ENCODE measurements at places on chromosomes 6 and 20.

GRCh38 chr6:139580592-139581484, 206.4 kb upstream of the CITED2 start:
- no peak for DNase-seq

- no peak for DNase-seq
Measured at GRCh38 chr6:53528107-53528506, 16.8 kb downstream of the GCLC start.

DNA sequence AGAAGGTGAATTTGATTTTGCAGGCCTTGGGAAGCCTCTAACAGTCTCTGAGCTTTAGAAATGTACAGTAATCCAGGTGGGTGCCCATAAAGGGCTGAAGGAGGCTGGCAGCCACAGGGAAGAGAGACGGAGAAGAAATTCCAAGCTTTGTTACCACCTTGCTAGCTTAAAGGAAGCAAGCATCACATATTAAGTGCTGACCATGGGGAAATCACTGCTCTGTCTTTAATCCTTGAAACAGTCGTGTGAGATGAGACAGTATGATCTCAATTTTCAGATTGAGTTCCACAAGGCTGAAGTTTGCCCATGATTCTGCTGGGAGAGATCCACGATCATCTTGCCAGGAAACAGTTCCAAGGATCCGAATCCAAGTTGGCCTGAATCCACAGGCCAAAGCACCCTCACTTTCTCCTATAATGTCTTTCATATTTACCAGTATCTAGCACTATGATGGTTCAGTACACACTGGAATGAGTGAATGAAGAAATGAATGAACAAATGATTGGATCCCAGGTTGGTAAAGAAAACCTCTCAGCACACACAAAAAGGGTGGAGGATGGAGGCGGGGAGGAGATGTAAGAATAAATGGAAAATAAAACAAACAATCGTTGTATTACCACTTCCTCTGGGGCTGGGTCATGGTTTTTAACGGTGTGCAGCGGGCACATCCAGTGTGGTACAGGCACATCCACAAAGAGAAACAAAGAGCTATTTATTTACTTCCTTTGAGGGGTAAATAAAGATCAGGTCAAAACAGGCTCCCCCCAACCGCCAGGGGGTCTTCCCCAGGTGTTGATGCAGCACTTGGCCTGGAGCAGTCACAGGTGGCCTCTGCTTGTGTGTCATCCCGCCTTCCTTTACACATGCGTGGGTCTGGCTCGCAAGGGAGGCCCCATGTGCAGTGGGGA, 28.2 kb upstream of the TAF8 start:
- DNase-seq, result no peak

DNA sequence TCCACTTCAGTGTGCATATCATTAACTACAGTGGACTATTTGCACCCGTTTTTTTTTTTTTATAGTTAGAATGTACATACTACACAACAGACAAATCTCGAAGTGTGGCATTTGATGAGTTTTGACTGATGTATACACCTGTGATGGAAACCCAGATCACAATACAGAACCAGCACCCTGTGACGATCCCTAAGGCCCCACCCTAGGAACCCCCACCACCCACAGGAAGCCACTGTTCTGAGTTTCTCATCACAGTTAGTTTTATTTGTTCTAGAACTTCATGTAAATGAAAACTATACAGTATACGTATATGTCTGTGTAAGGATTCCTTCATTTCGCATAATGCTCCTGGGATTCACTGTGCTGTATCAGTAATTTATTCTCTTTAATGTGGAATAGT, 102.8 kb downstream of the IRF4 start:
- no peak for DNase-seq

- no peak for DNase-seq
Measured at GRCh38 chr6:113843500-113844073, 13.6 kb upstream of the MARCKS start.

GRCh38 chr6:11200356-11200755, 32.1 kb downstream of the NEDD9 start:
- no peak for DNase-seq

- DNase-seq, result no peak
Measured at GRCh38 chr6:25192590-25193459, 86.3 kb upstream of the CARMIL1 start.

GRCh38 chr6:114690625-114691024, 347.8 kb upstream of the HS3ST5 start:
- DNase-seq, result no peak

- DNase-seq, result no peak
Measured at GRCh38 chr6:158625881-158626305, 18.6 kb downstream of the DYNLT1 start.
